PC-9 (cell line): ENCODE measurements at places on chromosomes 6 and 20.
A peak's percentile ranks its signal among the peaks of the same experiment; 100 is the strongest.

DNA sequence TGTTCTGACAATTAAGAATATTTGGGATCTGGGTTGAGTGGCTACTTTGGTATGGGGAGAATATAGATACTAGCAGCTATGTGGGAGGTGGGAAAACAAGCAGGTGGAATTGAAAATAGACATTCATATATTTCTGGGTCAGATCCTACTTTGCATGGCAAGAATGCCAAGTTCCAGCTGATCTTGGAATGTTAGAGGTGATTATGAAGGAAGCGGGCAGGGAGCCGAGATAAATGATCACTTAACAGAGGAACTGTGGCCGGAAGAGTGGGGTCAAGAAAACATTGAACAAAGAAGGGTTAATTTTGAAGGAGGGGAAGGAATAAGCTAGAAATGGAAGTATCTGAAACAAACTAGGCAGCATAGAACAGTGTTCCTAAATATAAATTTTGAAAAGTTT is 15.4 kb downstream of the PLCB1 start:
- DNase-seq = no peak

- DNase-seq = peak; percentile 31
Measured at GRCh38 chr6:105432797-105433196, 29.9 kb upstream of the PREP start.

GRCh38 chr20:48671141-48671540 is 156.7 kb downstream of the PREX1 start:
- no peak for DNase-seq

- no peak for DNase-seq
Measured at GRCh38 chr6:99219788-99220187, 129.7 kb downstream of the FAXC start.

DNA sequence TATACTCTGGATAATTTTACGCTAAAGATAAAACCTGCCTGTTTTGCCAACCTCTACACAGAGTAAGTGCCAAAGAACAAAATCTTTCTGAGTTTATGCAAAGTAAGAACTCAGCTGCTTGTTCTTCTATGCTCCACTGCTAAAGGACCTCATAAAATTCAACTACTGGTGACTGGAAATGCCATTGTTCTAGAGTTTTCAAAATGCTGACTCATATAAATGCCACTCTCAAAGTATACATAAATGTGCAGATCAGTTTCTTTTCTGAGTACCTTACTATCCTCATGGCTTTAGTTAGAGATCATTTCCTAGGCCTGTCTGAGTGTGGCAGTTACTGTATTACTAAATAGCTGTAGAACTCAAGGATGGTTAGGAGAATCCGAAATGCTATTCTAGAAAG is 45.6 kb downstream of the LYRM4 start:
- no peak for DNase-seq

- DNase-seq = no peak
Measured at GRCh38 chr6:18390476-18390875, 3.3 kb downstream of the RNF144B start.

DNA sequence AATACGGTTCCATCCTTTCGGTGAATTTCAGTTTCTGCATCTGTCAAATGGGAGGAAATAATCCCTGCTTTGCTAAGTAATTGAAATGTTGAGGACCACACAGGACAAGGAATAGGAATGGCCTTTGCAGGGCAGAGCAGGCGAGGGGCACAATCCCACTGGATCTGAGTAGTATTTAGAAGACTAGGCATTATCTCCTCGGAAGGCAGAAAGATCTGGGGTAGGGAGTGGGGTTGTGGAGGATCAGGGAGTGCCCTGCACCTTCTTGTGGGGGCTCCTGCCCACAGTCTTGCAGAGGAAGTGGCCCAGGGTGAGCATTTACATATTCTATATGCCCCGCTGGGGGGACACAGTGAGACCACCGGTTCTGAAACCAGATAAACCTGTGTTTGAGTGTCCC is 87.1 kb upstream of the SIRPA start:
- DNase-seq = no peak

DNA sequence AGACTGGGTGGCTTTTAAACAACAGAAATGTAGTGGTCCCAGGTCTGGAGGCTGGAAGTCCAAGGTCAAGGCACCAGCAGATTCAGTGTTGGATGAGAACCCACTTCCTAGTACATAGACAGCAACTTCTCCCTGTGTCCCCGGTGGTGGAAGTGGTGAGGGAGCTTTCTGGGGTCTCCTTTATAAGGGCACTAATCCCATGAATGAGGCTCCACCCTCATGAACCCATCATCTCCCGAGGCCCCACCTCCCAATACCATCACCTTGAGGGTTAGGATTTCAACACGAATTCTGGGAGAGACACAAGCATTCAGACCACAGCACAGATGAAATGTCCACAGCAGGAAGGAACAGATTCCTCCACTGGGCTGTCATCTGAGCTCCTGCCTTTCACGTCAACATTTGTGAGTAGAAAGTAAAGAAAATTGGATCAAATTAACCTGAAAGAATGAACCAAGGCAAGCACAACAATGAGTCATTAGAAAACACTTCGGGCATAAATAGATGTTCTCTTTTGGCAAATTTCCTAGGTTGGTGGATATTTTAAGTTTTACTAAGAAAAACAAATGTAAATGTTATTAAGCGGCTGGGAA is 130.7 kb downstream of the RNASET2 start:
- DNase-seq = peak; percentile 70

GRCh38 chr20:36447101-36447500 is 94.2 kb upstream of the MYL9 start:
- DNase-seq = peak; percentile 79

DNA sequence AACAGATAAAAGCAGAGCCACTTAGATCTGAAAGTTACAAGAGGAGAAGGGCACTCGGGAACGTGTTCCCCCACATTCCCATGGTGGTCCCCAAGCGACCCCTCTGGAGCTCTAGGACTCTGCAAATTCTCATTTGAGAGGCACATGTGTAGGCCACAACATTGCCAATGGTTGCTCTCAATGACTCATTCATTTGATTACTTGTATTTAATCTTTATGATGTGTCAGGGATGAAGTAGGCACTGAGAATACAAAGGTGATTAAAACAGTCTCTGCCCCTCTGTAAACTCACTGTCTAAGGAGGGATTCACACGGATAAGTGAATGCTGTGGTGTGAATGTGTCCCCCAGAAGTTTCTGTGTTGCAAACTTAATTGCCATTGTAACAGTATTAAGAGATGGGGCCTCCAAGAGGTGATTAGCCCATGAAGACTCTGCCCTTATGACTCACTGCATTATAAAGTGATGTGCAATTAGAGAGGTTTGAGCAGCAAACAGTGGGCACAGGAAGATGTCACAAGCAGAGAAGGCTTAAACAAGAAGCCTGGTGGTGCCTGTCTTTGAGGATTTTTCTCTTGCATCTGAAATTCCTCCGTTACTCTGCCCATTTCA is 34.0 kb upstream of the TRAM2 start:
- no peak for DNase-seq

DNA sequence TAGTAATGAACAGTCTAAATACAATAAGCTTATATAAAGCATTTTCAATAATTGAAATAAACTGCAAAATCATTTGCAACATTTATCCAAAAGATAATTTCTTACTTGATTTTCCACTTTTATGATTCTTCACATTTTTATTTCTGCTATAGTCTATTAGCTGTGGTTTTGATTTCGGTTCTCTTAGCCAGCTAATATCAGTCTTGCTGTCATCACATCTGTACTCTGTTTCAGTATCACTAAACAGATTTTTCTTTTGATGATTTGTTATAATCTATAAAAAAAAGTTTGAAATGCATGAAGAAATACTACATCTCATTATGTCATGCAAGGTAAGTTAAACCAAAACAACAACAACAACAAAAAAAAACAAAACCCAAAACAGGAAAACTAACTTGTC is 53.2 kb downstream of the SYCP2 start:
- DNase-seq = no peak

DNA sequence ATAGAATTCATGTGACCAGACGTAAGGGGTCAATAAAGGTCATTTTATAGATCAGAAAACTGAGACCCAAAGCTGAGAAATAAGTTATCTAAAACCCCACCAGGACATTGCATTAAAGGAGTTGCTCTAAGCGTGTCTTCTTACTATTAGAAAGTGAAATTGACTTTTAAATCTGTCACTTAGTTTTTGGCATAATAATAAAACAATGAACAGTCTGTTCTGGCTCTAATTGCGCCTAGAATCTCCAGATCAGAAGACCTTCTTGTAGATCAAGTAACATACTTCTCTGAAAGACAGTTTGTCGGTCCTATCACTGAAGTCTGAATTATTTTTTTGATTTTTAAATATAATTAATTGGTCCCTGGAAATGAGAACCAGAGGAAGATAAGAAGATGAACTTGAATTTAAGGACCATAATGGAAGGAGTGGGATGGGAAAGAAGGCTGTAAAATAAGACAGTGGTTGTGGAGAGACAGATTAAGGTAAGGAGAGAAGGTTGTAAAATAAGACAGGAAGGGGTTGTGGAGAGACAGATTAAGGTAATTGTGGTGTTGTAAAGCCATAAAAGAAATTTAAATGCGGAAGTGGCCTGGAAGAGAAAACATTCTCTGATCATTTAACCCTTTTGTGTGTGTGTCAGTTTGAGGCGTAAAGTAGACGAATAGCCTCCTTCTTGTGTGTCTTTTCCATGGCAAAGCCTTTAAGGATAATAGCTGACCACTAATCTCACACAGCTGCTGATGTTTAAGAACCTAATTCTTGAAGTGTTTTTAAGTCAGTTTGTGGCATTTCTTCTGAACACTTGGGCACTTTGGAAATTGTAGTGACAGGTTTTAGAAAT is 20.1 kb downstream of the TOP1 start:
- DNase-seq = no peak

- no peak for DNase-seq
Measured at GRCh38 chr6:31908791-31909190, 6.9 kb upstream of the ZBTB12 start.

GRCh38 chr6:14275493-14275851 is 157.9 kb downstream of the CD83 start:
- DNase-seq = no peak

DNA sequence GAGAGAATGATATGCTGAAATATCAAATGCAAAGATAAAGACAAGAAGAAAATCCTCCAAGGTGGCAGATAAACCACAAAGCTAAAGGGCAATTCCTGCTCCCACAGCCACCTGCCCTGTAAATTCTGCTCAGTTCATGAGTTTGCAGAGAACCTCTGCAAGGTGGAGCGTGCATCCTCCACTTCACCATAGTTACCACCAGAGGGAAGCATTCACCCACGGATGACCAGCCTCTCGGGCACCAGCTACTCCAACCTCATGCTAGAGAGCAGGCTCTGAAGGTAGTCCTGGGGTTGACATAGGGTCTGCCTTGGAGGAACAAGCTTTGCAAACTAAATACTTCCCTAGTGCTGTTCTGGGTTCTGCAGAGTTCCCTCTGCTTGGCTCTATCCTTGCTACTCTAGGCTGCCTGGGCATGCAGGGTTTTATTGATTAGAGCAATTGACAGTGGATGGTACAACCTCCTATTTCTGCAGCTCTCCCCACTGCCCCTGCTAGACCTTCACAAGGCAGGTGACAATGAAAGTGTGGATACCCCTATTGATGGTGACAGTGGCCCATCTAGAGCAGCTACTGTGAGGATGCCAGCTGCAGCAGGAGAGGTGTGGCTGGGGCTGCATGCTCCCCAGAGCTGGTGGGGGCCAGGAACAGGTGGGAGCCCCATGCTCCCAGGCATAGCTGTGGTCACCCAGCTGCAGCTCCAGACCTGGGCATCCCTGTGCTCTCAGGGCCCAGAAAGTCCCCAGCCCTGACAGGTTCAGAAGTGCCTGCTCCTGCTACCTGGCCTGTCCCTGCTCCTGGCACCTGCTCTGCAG is 51.1 kb downstream of the GGTLC1 start:
- peak; percentile 75 for DNase-seq

DNA sequence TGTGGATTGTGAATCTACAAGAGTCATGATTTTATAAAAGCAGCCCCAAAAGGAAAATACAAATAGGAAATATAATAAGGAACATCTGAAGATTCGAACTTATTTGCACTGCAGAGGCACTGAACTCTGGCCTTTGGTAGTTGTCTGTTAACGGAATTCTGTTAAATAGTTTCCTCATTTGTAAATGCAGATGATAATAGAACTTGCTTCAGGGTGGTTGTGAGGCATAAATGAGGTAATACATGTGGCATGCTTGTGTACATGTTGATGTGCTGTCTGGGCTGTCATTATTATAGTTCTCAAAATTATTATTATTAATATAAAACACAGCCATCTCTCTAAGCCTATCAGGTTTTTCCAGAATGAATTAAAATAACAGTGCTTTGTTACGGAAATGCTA is 302.0 kb downstream of the NRN1 start:
- DNase-seq = no peak

- no peak for DNase-seq
Measured at GRCh38 chr6:162150295-162150694, 577.3 kb downstream of the PRKN start.
